Activated CD4-positive, alpha-beta T cell treated with anti-CD3 and anti-CD28 coated beads, Interleukin-2, amount 50 U/mL, for 24 hours (primary cell): ENCODE measurements at places on chromosomes 3 and 15.

- DNase-seq: no peak
Measured at GRCh38 chr3:25582242-25582641, 82.5 kb downstream of the TOP2B start.

GRCh38 chr15:78565951-78566774 is 843 bp downstream of the CHRNA5 start:
- DNase-seq: no peak

GRCh38 chr3:164196477-164196876 is 881.8 kb downstream of the SI start:
- DNase-seq: no peak

DNA sequence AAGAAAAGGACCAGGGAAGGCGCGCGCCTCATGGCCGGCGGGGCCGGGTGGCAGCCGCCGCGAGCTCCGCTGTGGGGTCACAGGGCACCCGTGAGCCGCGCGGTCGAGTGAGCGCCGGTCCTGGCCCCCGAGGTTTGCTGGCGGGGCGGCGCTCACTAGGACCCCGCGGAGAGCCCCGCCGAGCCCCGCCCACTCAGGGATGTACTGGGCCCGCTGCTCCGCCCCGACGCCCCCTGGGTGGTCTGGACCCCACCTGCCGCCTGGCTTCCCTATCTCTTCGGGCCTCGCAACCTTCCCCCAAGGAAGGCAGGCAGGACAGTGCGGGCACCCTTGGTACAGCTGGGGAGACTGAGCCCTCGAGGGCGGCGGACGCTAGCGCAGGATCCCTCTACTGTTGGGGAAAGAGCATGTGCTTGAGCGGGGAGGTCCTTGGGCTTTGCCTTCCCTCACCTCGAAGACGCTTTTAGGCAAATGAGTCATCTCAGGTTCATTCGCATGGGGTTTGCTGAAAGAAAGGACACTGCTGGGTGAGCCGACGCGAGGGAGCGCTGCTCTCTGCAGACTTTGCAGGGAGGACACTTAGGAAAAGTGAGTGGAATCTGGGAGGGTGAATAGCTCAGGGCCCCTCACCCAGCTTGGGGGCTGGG is at the start of gene CHRNB4:
TSS of gene CHRNB4 (minus strand) at position 109 of the 647 bp plus-strand sequence. CDS start at position 32, 77 bp downstream.
- DNase-seq: no peak

DNA sequence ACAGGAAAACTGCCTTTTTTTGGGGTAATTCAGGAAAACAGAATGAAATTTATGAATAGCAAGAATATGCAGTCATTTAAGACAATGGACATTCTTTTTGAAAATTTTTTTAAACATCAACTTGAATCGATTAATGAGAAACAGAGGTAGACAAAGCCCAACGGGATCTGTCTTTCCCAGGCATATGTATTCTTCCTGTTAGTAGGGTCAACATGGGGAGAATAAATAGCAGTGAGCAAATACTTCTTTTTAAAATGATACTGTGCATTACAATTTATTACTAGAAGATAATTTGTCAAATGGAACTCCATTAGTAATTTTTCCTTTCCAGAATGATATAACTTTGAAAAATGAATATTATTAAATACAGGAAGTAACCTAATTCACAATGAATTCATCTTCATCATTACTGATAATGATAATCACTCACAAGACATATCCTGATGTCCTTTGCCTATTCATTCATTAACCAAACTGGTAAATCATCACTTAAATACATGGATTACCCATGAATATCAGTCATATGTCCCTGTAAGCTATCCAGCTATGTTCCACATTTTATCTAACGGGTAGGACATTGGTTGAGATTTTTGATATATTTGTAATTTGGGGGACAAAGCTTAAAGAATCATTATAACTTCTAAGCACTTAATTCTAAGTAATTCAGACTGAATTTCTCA is 209.2 kb upstream of the CDIN1 start:
- no peak for DNase-seq

DNA sequence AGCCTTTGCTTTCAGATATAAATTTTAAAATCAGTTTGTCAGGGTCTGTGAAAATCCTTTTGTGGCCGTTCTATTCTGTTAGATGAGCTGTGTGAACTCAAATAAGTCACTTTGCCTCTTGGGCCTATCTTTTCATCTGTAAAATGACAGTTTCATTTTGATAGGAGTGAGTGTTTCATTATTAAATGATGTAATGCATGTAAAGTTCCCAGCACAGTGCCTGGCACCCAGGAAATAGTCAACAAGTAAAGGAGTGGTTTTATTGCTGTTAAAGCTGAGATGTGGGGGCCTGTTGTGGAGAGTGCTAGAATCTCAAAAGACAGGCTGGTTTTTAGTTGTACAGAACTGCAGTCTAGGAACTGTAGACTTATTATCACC is 394.5 kb upstream of the CFAP20DC start:
- DNase-seq: no peak

DNA sequence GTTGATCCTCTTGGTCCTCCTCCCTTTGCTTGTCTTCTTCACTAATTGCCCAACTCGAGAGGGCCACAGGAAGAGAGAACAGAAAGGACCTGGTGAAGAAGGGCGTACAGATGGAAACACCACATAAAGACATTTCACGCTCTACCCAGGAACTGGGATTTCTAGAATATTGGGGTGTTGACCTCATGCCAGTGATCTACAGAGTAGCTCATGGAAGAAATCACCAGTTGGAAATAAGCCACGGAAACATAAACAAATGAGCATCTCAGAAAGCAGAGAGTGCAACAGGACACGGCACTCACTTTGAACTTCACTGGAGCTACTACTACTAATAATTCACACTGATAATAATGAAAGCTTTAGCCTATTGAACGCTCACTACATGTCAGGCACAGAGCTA is 84.6 kb upstream of the ARHGEF3 start:
- no peak for DNase-seq

DNA sequence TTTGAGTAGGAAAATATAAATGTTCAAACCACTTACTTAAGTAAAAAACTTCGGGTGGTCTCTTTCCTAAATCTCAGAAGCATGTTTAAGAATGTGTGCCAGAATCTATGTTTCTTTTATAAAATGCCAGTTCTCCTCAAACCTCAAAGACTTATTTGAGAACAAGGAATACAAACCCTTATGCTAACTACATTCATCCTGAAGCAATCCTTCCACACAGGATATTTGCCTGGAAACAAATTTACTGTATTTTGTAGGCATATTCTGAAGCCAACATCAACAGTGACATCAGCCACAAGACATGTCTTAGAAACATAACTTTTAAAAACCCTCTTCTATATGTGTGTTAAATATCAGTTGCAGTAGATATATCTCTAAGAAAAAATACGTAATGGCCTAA is 1077.0 kb downstream of the ROBO1 start:
- no peak for DNase-seq

GRCh38 chr15:99450896-99451358 is 114.9 kb upstream of the MEF2A start:
- peak; percentile 28 for DNase-seq

DNA sequence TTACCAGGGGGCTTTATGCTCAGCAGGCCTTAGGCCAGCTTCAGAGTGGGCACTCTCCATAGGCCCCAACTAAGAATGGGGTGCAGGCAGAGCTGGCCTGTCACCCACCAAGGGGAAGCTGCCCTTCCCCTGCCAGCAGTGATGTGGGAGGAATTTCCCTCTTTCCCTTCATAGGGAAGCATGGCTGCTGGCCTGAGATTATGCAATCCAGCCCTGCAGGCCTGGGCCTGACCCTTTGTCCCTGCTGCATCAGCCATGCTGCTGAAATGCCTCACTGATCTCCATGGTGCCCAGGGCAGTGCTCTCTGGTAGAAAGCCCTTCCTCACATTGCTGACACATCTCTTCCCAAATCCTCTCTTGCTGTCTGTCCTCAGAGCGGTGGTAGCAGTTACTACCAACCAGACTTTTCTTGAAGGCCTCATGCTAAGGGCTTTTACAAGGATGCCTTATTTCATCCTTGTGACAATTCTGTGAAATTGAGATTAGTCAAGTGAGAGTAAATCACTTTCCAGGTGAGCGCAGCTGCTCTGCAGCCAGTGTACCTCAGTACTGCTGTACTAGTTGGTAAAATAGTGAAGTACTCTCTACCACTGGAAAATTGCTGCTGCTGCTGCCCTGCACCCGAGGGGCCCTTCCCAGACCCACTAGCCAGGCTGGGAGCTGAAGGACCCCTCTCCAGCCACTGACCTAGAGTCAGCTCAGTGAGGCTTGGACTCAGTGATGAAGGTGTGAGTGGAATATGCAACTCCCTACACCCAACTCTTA is 33.8 kb downstream of the MRAS start:
- DNase-seq: no peak

GRCh38 chr15:29242456-29243242 is 27.0 kb downstream of the NSMCE3 start:
- DNase-seq: no peak

DNA sequence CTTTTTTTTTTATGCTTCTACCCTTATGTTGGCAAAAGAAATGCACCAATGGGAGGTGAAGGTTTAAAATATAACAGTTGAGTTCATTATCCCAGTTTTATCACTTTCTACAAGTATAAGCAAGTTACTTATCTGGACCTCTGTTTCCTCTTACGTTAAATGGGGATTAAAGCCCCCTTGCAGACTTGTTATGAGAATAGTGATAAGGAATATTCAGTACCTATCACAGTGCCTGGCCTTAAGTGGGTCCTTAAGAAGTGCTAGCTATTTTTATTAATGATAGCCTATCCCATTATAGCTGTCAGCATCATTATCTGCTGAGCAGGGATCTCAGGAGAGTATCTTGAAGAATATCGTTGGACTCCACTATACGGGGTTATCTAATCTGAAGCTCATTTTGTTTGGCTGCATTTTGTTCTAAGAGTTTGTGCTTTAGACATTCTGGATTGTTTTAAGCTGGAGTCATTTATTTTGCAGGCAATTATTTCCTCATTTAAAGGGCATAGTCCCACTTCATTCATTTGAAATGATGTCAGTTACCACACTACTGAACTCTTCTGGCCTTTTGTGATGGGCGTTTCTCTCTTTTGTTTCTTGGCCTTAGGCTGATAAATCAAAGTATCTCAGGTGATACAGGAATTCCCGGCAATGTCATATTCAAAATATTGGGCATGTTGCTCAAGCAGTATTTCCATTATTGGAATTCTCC is 28.8 kb downstream of the RAB8B start:
- no peak for DNase-seq

GRCh38 chr15:68151277-68151676 is 53.9 kb downstream of the CALML4 start:
- DNase-seq: no peak

DNA sequence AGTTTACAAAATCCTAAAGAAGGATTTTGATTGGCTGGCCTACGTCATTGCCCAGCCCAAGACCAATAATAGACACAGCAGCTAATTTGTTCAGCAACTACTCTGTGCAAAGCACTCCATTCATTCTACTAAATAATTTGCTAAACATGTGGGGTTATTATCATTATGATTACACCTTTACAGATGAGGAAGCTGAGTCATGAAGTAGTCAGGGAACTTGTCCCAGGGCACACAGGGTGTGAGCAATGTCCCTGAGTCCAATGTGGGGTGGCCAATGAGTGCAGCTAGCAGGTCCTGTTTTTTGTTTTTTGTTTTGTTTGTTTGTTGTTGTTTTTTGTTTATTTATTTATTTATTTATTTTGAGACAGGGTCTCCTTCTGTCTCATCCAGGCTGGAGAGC is 183.6 kb downstream of the ABHD5 start:
- no peak for DNase-seq
